ENCODE measurements at places on chromosomes 12 and 14. TPM values are rescaled to one million over a fixed set of nuclear protein-coding genes. Genes with fewer than 3 reads are reported as not detected.

Gene RHOJ
- total RNA-seq = not detected

Gene SIX6
- total RNA-seq = not detected

Gene RAD52
- 8.8 TPM for total RNA-seq

Gene LHX5
- not detected for total RNA-seq

Gene MYH6
- total RNA-seq = 0.08 TPM

Gene EEF1AKMT3
- 4.8 TPM for total RNA-seq

Gene TMEM233
- total RNA-seq = 0.18 TPM

Gene SLIRP
- 427 TPM for total RNA-seq

Gene SLC4A8
- total RNA-seq = 1.7 TPM

Gene KRT6C
- total RNA-seq = not detected

Gene WNT1
- not detected for total RNA-seq

Gene HAL
- 0.58 TPM for total RNA-seq

Gene ETV6
- 3.7 TPM for total RNA-seq

Gene IFT43
- 40.6 TPM for total RNA-seq

Gene TMEM19
- 29.3 TPM for total RNA-seq

Gene ATP6V1D
- 79.8 TPM for total RNA-seq

Gene TBC1D30
- total RNA-seq = 1.9 TPM

Gene ARID2
- total RNA-seq = 12.0 TPM

Gene GPRC5A
- total RNA-seq = 313 TPM

Gene JPH4
- 0.06 TPM for total RNA-seq

Gene MIP
- total RNA-seq = 0.24 TPM

Gene GPR135
- total RNA-seq = 1.1 TPM

Gene OTUB2
- total RNA-seq = 3.0 TPM

Gene PPP4R4
- 0.21 TPM for total RNA-seq

Gene SAMD15
- total RNA-seq = 1.9 TPM

Gene AQP2
- not detected for total RNA-seq

Gene KIF26A
- total RNA-seq = 3.0 TPM

Gene BRMS1L
- total RNA-seq = 11.9 TPM

Gene CLEC6A
- not detected for total RNA-seq

Gene ENDOU
- not detected for total RNA-seq

Data from A549 treated with Mapracorat at 1 μM for 4 hours (cell line).